Ascending aorta (tissue), 2 donors: ENCODE measurements at places on chromosomes 16 and 17. TPM values are rescaled to one million over a fixed set of nuclear protein-coding genes. Genes with fewer than 3 reads are reported as not detected.

DNA sequence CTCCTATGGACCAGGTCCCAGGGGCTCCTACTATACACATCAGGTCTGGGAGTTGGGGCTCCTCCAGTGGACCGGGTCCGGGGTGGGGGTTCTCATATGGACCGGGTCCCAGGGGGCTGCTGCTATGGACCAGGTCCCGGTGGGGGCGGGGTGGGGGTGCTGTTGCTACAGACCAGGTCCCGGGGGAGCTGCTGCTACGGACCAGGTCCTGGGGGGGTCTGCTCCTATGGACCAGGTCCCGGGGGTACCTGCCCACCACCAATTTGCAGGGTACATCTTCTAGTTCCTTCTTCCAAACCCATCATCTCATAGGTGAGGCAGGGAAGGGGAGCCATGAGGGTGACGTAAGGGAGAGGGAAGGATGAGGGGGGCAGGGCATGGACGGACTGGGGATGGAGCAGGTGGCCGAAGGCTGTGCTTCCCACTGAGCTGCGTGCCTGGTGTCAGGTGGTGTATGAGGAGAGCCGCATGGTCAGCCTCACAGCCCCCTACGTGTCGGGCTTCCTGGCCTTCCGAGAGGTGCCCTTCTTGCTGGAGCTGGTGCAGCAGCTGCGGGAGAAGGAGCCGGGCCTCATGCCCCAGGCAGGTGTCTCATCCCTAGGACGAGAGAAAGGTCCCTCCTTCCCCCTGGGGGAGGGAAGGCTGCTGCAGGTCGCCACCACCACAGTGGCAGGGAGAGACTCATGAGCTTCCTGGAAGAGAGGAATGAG lies 6.6 kb downstream of the ENDOV start:
- H3K4me1 ChIP-seq = peaks cover 7% of the 10 kb centered on the region
- H3K4me3 ChIP-seq = no peak overlapping the region
- no peaks in the 10 kb centered on the region for H3K36me3 ChIP-seq
- no peak for DNase-seq

- no peaks in the 10 kb centered on the region for H3K36me3 ChIP-seq
- DNase-seq = no peak
- no peaks in the 10 kb centered on the region for H3K4me1 ChIP-seq
- H3K27ac ChIP-seq = no peak overlapping the region
- H3K4me3 ChIP-seq = no peak overlapping the region
These were observed 1.9 kb upstream of the ST6GALNAC1 start for GRCh38 chr17:76645481-76645880.

- no peak overlapping the region for H3K4me3 ChIP-seq
- H3K36me3 ChIP-seq = no peaks in the 10 kb centered on the region
- no peak overlapping the region for H3K27ac ChIP-seq
- no peak for DNase-seq
These were observed 19.6 kb downstream of the NT5M start for GRCh38 chr17:17322516-17323510.

DNA sequence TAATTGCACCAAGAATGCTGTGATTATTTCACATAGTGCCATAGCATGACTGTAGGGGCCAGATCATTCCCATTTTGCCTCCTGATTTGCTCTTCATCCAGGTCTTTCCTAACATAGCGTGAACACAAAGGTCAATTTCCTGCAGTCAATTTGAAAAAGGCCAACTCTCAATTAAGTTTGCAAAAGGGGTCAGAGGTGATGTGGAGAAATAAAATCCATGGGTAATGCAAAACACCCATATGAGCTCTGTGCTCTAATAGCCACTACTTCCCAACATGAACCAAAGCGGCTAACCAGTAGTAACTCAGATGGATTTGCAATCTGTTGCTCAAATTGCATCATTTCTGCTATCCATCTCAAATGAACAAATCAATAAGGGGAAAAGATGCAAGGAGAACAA lies 275.5 kb upstream of the SOX9 start:
- H3K4me1 ChIP-seq = no peaks in the 10 kb centered on the region
- H3K27ac ChIP-seq = no peak overlapping the region
- H3K4me3 ChIP-seq = no peak overlapping the region
- no peaks in the 10 kb centered on the region for H3K36me3 ChIP-seq
- DNase-seq = no peak
- H3K27me3 ChIP-seq = no peaks in the 10 kb centered on the region

DNA sequence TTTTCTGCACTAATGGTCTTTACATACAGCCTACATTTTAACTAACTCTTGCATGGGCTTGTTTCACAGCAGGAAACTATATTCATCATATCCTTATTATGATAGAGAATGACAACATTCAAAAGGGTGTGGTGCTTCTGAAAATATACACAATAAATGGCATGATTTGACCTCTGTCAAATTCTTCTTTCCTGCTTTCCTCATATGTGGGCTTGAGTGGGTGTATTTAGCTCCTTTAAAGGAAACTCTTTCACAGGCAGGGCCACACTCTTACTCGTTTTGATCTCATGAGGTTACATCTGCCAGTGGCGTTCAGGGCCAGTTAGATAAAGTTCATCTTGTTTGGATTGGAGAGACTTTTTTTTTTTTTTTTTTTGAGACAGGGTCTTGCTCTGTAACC lies 6.1 kb downstream of the SLC35G3 start:
- no peak overlapping the region for H3K27ac ChIP-seq
- no peak for DNase-seq
- no peaks in the 10 kb centered on the region for H3K4me1 ChIP-seq
- no peaks in the 10 kb centered on the region for H3K36me3 ChIP-seq
- H3K4me3 ChIP-seq = no peak overlapping the region

GRCh38 chr17:41185001-41185400 lies 290 bp upstream of the KRTAP4-1 start:
- no peaks in the 10 kb centered on the region for H3K36me3 ChIP-seq
- no peak overlapping the region for H3K27ac ChIP-seq
- no peak for DNase-seq
- H3K4me1 ChIP-seq = no peaks in the 10 kb centered on the region
- no peaks in the 10 kb centered on the region for H3K27me3 ChIP-seq
- H3K4me3 ChIP-seq = no peak overlapping the region

DNA sequence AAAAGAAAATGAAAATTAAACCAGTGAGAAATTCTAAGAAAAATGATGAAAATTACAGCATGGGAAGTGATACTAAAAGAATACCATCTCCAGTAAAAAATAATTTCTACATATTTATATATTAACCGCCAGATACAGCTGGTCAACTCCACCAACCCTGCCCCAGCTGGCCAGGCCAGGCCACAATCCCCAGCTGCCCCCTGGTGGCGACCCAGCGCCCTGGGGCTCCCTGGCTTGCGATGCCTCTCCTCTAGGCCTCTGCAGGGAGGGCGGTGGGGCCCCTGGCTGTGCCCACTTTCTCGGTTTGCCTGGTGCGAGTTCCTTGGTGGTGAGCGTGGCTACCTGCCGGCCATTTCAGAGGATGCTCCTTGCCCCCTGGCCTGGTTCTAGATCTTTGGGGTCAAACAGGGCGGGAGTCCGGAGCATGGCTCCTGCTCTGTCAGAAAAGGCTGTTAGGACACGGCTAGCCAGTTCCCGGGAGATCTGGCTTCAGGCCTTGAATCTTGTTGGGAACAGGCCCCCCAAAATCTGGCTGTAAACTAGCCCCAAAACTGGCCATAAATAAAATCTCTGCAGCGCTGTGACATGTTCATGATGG lies 14.5 kb downstream of the GLIS2 start:
- peaks cover 39% of the 10 kb centered on the region for H3K4me1 ChIP-seq
- peak overlapping the region; percentile 21 for H3K27ac ChIP-seq
- no peak overlapping the region for H3K4me3 ChIP-seq

CDH1 gene
- total RNA-seq = not detected

- H3K4me1 ChIP-seq = peaks cover 11% of the 10 kb centered on the region
- H3K27ac ChIP-seq = no peak overlapping the region
- no peak for DNase-seq
- no peak overlapping the region for H3K4me3 ChIP-seq
- no peaks in the 10 kb centered on the region for H3K27me3 ChIP-seq
- no peaks in the 10 kb centered on the region for H3K36me3 ChIP-seq
These were observed 45.4 kb downstream of the SEC14L1 start for GRCh38 chr17:77186141-77186604.

CRISPLD2 gene
- total RNA-seq = 204 TPM

PRRT2 gene
- 5.0 TPM for total RNA-seq

DNA sequence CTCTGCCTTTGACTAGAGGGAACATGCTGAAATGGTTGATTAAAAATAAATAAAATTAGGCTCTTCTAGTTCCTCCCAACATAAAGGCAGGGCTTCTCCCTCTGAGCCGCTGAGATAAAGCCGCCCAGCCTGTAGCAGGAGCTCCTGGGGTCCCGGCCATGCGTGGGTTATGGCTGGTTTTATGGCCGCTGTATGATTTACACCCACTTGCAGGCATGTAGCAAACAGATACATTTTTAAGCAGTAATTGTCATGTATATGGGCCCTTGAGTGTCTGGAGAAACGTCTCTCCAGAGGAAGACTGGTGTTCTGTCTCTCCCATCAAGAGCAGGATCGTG lies 201.0 kb upstream of the TNRC6C start:
- H3K36me3 ChIP-seq = no peaks in the 10 kb centered on the region
- H3K27ac ChIP-seq = no peak overlapping the region
- no peak for DNase-seq

MINK1 gene
- 45.6 TPM for total RNA-seq

SULT1A2 gene
- 4.3 TPM for total RNA-seq

DNA sequence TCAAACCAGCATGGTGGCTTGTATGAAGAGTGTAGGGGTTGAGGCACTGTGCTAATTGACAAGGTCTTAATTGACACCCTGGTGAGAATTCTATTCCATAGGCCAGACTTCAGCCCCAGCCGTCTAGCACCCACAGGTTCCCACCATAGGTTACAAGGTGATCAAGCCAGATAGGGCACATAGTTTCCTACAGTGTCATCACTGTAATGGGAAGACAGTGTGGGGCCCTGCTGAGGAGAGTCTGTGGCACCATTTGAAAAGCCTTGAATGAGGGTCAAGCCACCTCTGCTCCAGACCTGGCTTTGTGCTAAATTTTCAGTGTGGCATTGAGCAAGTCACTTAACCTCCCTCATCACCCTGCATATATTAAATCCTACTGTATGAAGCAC lies 36.2 kb downstream of the YPEL2 start:
- H3K4me1 ChIP-seq = peaks cover 60% of the 10 kb centered on the region
- H3K27me3 ChIP-seq = no peaks in the 10 kb centered on the region
- H3K27ac ChIP-seq = peak overlapping the region; percentile 94

NSMCE1 gene
- total RNA-seq = 6.8 TPM

DRC3 gene
- total RNA-seq = 7.2 TPM
